Mesenchymal stem cell (in vitro differentiated cells and primary cell): ENCODE measurements at places on chromosomes 6 and 20.

GRCh38 chr6:122069932-122070331 lies 329.5 kb upstream of the HSF2 start:
- H3K4me1 ChIP-seq: no peaks in the 10 kb centered on the region
- no peaks in the 10 kb centered on the region for H3K36me3 ChIP-seq
- no peak for DNase-seq
- no peak overlapping the region for H3K4me3 ChIP-seq
- H3K27ac ChIP-seq: no peak overlapping the region

- no peaks in the 10 kb centered on the region for H3K36me3 ChIP-seq
- no peak overlapping the region for H3K27ac ChIP-seq
- H3K4me1 ChIP-seq: no peaks in the 10 kb centered on the region
- no peak for DNase-seq
Observed at GRCh38 chr20:12264711-12265110, 347.0 kb downstream of the BTBD3 start.

GRCh38 chr6:13229205-13230085 lies 98.9 kb downstream of the TBC1D7 start:
- H3K36me3 ChIP-seq: peaks cover 3% of the 10 kb centered on the region
- H3K4me1 ChIP-seq: no peaks in the 10 kb centered on the region
- DNase-seq: no peak
- H3K27me3 ChIP-seq: no peaks in the 10 kb centered on the region

DNA sequence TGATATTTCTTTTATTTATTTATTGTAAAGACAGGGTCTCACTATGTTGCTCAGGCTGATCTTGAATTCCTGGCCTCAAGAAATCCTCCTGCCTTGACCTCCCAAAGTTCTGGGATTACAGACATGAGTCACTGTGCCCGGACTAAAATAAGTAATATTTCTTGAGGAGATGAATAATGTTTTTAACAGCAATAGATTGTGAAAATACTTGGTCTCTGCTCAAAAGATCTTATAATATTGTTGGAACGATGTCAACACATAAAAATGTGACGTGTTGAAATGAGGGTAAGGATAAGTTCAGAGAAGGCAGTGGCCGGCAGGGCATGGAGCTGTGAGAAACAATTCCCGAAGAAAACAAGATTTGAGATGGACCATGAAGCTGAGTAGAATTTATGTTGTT lies 178.7 kb downstream of the GJA1 start:
- no peak overlapping the region for H3K4me3 ChIP-seq
- no peaks in the 10 kb centered on the region for H3K27me3 ChIP-seq
- DNase-seq: no peak
- H3K36me3 ChIP-seq: no peaks in the 10 kb centered on the region
- H3K27ac ChIP-seq: no peak overlapping the region

DNA sequence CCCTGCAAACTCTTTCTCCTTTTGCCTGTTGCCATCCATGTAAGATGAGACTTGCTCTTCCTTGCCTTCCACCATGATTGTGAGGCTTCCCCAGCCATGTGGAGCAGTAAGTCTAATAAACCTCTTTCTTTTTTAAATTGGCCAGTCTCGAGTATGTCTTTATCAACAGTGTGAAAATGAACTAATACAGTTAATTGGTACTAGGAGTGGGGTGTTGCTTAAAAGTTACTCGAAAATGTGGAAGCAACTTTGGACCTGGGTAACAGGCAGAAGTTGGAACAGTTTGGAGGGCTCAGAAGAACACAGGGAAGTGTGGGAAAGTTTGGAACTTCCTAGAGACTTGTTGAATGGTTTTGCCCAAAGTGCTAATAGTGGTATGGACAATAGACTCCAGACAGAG lies 359.2 kb upstream of the KHDRBS2 start:
- no peak overlapping the region for H3K27ac ChIP-seq
- DNase-seq: no peak
- H3K27me3 ChIP-seq: no peaks in the 10 kb centered on the region
- no peak overlapping the region for H3K4me3 ChIP-seq
- H3K36me3 ChIP-seq: no peaks in the 10 kb centered on the region
- no peaks in the 10 kb centered on the region for H3K4me1 ChIP-seq
